ENCODE measurements at places on chromosomes 6 and 20.
A peak's percentile ranks its signal among the peaks of the same experiment; 100 is the strongest.

DNA sequence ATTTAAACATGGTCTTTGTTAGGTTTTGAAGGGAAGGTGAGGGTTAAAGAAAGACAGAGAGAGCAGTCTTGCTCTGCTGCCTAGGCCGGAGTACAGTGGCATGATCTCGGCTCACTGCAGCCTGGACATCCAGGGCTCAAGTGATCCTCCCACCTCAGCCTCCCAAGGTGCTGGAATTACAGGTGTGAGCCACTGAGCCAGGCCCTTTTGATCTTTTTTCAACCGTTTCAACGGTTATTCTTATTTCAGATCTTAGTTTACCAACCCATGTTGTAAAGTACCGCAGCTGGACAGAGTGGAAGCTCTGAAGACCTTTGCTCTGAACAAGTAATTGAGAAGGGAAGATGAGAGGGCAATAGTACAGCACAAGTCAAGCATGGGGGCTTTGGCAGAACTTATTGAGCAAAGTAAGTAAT is 1.2 kb upstream of the SRPK1 start:
- no peak for ATAC-seq

DNA sequence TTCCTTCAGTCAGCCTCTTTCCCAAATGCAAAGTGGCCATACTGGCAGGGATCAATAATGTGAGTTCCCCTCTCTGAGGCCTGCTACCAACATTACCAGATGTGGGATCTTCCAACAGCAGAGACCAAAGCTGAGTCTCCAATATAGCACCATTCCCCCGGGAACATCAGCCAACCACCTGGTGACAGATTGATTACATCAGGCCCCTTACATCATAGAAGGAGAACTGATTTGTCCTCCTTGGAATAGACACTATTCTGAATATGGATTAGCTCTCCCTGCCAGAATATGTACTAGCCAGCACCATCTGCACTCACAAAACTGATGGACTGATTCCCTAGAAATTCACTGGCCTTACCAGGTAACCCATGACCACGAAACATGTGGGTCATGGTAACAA is 61.9 kb upstream of the CARMIL1 start:
- no peak for ATAC-seq

GRCh38 chr6:33205191-33206026 is 954 bp downstream of the HSD17B8 start:
- ATAC-seq = peak; percentile 18

GRCh38 chr20:62603021-62603906 is 39.0 kb upstream of the SLCO4A1 start:
- ATAC-seq = peak; percentile 68

- ATAC-seq = no peak
These were observed 5.4 kb downstream of the SYS1 start for GRCh38 chr20:45368221-45368980.

DNA sequence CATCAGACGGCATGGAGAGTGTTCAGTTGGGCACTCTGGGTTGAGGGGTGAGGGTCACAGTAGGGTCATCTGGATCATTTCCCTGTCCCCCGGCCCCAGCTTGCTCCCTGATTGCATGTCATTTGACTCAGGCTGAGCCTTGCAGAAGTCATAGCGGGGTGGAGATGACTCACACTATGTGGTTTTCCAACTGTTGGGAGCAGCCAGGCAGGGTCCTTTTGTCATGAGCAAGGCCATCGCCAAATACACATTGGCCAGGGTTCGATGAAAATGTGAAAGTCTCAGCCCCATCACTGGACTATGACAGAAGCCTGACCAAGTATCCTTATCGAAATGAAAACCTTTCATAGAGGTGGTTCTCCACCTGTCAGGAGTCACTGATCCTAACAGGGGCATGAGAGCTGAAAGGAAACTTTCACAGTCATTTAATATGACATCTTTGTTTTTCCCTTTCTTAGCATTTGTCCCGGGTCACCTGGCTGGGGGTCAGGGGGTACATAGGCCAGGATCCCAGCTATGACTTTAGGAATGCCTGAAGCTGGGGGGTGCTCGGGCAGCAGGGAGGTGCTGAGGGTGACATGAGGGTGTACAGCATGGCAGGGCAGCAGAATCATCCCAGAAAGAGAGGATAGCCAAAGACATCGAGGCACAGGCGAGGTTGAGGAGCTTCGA is 70.2 kb upstream of the CD93 start:
- ATAC-seq = peak; percentile 14

DNA sequence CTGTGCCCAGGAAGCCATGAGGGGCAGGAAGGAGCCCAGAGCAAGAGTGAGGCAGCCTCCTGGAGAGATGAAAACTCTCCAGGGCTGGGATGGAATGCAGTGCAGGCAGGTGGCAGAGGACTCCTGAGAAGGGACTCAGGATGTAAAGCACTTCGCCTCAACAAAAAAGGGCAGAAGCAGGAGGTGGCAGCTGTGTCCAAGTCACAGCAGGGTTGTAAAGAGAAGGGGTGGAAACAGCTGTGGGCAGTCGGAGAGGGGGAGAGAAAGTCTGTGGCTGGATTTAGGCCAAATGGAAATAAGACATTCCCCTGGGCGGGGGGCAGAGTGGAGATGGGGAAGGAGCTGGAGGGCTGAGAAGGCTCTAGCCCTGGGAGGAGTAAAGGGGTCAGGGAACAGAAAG is 34.9 kb downstream of the CYP21A2 start:
- ATAC-seq = no peak

- no peak for ATAC-seq
These were observed 543.2 kb upstream of the CHD6 start for GRCh38 chr20:42161228-42161829.

- ATAC-seq = no peak
These were observed 77.1 kb downstream of the SOD2 start for GRCh38 chr6:159615918-159616317.

DNA sequence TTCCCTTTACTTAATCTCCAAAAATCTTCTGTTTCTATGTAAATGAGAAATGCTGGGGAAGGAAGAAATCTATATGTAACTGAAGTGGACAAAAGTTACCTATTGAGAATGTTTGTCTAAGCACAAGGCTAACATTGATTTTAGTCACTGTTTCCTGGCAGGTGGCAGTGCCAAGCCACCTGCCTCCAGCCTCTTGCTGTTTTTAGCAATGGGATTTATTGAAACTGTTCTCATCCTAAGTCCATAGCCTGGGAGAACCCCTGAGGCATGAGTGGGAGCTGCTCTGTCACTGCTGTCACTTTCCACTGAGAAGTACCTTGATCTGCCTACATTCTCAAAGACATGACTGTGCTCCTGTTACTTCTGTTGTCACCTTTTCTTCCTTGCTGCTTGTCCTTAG is 14.7 kb downstream of the ENPP3 start:
- ATAC-seq = no peak

DNA sequence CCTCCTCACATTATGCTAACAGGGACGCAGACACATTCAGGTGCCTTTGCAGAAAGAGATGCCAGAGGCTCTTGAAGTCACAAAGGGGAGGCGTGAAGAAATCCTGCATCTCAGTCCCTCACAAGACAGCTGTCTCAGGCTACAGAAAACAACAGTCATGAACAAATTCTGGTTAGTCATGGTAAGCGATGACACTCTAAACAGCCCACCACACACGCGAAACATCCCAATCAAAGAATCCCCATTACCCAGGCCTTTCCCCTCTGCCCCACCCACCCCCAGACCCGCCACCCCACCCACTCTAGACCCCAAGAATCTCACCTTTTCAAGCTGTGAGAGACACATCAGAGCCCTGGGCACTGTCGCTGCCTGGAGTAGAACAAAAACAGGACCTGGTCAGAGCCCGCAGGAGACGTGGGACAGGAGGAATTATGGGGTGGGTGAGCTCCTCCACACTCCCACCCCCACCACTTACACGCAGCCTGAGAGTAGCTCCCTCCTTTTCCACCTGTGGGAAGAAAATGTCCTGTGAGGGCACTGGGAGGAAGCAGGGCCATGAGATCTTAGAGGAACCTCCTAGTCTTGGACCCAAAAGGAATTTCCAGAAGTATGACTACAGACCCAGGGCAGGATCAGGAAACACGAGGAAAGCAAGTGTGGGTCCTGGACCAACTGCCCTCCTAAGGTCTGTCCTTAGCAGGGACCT is 2.7 kb downstream of the HLA-B start:
- no peak for ATAC-seq

GRCh38 chr6:158938811-158939254 is 61.2 kb downstream of the RSPH3 start:
- peak; percentile 96 for ATAC-seq

DNA sequence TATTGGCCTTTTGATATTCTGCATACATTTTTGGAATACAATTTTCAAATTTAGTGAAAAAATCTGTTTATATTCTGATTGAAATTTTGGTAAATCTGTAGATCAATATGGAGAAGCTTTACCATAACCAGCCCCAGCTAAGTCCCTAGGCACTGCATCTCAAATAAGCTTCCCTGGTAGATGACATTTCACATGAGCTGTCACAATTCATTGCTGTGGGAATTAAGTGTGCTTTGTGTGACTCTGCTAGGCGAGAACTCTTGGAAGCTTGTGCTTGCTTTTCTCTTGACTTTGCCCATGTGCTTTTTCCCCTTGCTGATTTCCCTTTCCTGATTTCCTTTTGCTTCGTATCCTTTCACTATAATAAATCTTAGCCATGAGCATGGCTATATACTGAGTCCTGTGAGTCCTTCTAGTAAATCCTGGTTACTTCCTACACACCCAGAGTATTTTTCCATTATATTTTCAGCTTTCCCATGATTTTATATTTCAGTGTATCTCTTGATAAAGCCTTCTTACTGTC is 166.5 kb upstream of the MMS22L start:
- ATAC-seq = no peak

GRCh38 chr6:41818271-41819054 is 31.0 kb downstream of the TOMM6 start:
- ATAC-seq = peak; percentile 67

DNA sequence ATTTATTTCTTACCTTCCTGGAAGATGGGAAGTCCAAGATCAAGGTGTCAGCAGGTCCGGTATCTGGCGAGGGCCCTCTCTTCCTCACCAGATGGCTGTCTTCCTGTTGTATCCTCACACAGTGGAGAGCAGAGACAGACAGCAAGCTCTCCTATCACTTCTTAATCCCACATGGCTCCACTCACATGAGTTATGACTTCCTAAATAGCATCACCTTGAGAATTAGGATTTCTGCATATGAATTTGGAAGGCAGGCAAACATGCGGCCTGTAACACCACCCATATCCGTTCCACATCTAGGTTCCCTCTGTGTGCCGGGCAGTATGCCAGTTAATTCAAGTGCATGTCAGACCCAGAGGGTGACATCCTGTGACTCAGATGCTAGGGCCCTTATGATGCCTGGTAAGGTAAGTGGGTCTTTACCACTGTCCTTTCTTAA is 2.1 kb downstream of the RAET1E start:
- ATAC-seq = peak; percentile 43

GRCh38 chr6:132819405-132820161 is 5.2 kb downstream of the RPS12 start:
- peak; percentile 49 for ATAC-seq

DNA sequence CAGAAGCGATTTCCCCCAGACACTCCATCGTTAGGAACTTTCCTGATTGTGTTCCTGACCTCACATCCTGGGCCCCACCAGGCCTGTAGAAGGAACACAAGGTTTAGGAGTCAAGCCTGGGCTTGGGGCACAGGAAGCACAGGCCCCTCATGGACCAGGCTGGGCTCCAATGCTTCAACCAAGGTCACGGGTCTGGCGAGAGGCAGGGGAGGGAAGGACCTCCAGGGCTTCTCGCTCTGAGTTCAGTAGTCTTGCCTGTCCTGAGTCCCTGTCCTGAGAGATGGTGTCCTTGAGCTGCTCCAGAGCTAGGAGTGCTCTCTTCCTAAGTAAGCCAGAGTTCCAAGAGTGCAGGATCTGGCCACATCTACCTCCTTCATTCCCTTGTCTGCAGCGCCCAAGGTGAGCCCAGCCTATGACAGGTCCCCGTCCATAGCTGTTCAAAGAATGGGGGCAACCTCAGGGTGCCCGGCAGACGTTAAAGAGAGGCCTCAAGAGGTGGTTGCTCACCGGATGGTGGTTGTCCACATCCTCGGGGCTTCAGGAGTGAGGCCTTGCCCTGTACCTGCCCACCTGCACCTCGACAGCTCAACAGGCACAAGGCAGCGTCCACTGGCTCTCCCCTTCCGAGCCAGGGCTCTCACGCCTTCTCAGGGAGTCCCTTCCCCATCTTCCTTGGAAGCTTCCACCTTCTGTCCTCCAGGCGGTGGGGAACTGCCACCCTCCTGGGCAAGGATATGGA is 1.6 kb upstream of the TUBB1 start:
- peak; percentile 7 for ATAC-seq

GRCh38 chr6:165218829-165219228 is 90.6 kb downstream of the C6orf118 start:
- ATAC-seq = no peak

GRCh38 chr6:72132427-72132826 is 246.1 kb downstream of the RIMS1 start:
- no peak for ATAC-seq

DNA sequence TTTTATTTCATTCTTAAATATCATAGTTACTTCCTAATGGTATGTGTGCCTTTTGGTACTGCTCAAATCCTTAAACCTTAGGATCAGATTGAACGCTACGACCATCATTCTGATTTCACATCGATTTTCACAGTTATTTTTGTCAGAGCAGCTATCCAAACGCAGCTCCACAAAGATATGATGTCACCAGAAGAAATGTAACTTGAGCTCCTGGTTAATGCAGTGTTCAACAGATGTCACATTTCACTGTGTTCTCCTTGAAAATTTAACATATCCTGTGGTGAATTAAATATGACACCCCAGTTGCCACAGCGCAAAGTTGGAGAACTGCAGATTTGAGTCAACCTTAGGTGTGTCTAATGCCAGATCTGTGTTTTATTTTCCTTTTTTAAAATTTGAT is 81.4 kb downstream of the CTNNBL1 start:
- no peak for ATAC-seq

- peak; percentile 43 for ATAC-seq
These were observed 282.5 kb downstream of the ESR1 start for GRCh38 chr6:152089992-152090391.

- ATAC-seq = no peak
These were observed 59.6 kb downstream of the DHX35 start for GRCh38 chr20:39021748-39022147.

DNA sequence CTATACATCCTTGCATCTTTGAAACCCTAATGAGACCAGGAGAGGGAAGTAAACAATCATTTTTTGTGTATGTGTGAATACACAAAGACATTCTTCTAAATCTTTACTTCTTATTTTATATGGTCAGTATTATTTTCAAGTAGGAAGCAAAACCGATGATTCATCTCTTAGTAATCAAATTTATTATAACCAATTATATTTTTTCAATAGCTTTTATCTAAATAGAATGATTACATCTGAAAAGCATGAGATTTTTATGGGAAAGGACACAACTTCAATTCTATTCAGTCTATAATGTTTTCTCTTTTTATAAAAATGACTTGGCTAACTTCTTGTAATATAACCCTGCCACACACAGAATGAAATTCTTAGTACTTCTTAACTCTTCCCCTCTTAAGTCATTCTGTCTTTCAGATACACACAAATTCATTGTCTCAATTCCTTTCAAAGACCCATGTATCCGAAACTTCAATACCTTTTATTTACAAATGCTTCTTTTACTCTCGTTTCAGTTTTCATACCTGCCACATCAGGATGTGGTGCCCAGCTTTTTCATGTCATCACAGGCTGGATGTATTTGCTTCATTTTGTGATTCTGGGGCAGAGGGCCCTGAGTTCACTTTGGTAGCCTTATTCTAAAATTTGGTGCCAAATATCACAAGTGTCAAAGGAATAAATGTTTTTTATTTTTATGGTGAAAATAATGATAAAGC is 227.0 kb downstream of the PHF3 start:
- no peak for ATAC-seq

- ATAC-seq = no peak
These were observed 73.8 kb downstream of the SASH1 start for GRCh38 chr6:148416330-148416965.
